Activated T-helper 2 cell treated with anti-CD3 and anti-CD28 coated beads, Interferon-gamma antibody, Interleukin-2, Interleukin-4, amounts not matched to agents 10 μg/mL and 5 μg/mL and 100 μg/mL, durations not matched to agents 14 hours and 24 hours and 36 hours (primary cell): ENCODE measurements at places on chromosomes 1 and 21. TPM values are rescaled to one million over a fixed set of nuclear protein-coding genes. Genes with fewer than 3 reads are reported as not detected.
A peak's percentile ranks its signal among the peaks of the same experiment; 100 is the strongest.

Gene LRRN2
- not detected in 2 replicates for total RNA-seq

Gene PCBP3
- 6.9 and 8.2 TPM in 2 replicates for total RNA-seq

Gene RIPK4
- total RNA-seq = not detected in 2 replicates

Gene ANGPTL1
- not detected in 2 replicates for total RNA-seq

Gene DMRTA2
- not detected in 2 replicates for total RNA-seq

GRCh38 chr1:5597991-5598823 is 394.0 kb downstream of the NPHP4 start:
- H3K27me3 ChIP-seq = no peaks in the 10 kb centered on the region
- H3K27ac ChIP-seq = no peak overlapping the region
- no peak overlapping the region for H3K4me3 ChIP-seq

DNA sequence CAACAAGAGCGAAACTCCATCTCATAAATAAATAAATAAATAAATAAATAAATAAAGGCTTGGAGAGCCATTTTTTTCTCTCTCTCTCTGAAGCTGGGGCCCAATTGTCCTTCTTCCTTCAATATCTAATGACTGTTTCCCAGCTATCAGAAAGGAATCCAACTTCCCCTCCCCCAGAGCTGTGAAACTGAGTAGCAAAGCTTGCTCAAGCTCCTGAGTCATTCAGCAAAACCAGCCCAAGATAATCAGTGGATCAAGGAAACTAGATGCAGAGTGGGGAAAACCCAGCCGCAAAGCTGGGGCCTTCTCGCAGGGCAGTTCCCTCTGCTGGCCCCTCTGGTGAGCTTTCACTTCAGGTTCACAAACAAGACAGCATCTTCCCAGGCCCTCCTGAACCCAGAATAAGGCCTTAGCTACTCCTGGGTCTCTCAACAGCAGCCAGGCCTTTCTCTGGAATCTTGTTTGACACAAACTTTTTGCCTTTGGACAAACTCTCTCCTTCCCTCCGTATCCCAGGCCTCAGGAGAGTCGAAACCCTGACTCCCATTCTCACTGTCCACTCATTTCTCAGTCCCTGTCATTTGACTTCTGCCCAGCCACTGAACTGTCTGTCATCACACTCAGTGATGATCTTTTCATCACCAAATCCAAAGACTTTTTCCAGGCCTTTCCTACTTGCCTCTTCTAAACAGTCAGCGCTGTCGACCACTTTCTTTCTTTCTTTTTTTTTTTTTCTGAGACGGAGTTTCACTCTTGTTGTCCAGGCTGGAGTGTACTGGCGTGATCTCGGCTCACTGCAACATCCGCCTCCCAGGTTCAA is 18.0 kb upstream of the PTP4A2 start:
- peaks cover 67% of the 10 kb centered on the region for H3K4me1 ChIP-seq
- H3K27me3 ChIP-seq = no peaks in the 10 kb centered on the region
- no peaks in the 10 kb centered on the region for H3K36me3 ChIP-seq
- H3K4me3 ChIP-seq = peak overlapping the region; percentile 32
- H3K27ac ChIP-seq = peak overlapping the region; percentile 90

GRCh38 chr1:220997791-220998190 is 118.5 kb downstream of the HLX start:
- no peaks in the 10 kb centered on the region for H3K27me3 ChIP-seq
- H3K36me3 ChIP-seq = no peaks in the 10 kb centered on the region
- no peak for DNase-seq
- H3K27ac ChIP-seq = no peak overlapping the region

DNA sequence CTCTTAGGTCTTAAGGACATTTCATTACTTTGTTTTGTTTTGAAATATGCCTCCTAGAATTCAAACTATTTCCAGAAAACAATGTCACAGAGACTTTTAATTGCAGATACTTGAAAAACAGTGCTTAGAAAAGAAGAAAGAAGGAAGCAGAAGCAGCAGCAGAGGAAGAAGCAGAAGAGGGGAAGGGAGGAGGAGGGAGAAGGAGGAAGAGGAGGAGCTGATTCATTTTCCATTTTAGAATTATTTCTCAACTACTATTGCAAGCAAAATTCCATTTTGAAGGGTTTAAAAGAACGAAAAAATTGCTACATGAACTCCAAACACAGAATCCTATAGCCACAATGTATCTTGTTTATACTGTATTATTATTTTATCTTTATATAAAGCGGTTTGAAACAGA is 13.9 kb downstream of the RC3H1 start:
- no peaks in the 10 kb centered on the region for H3K27me3 ChIP-seq
- peaks cover 20% of the 10 kb centered on the region for H3K4me1 ChIP-seq
- peaks cover 49% of the 10 kb centered on the region for H3K36me3 ChIP-seq
- H3K27ac ChIP-seq = no peak overlapping the region
- DNase-seq = no peak
- no peak overlapping the region for H3K4me3 ChIP-seq

- no peaks in the 10 kb centered on the region for H3K4me1 ChIP-seq
- no peak overlapping the region for H3K27ac ChIP-seq
These were observed 40.8 kb downstream of the GLUL start for GRCh38 chr1:182350839-182351238.

DNA sequence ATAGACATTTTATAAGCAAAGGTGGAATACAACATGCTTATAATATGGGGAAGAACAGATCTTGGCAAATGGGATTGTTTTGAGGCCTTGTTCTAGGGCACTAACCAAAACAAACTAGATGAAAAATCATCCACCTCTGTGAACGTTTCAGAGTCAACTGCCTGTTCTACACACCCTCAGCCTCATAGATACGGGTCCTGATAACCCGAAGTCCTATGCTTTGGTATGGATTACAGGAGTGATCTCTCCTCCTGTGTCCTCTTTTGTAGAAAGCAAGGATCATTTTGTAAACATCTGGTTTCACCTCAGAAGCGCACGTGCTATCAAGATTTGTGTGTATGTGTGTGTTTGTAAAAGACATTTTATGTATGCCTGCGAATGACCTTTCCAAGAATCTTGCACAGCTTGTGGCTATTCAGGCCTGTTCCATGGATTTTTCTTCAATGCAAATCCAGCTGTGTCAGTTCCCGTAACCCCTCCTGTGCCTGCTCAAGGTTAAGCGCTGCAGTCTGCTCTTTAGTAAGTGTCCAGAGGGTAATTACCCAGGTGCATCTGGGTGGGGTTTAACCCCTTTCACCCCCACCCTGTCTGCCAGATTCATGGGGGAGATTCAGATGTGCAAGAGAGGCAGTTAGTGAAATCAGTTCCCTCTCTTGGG is 132.4 kb downstream of the ROR1 start:
- no peak overlapping the region for H3K4me3 ChIP-seq
- H3K36me3 ChIP-seq = no peaks in the 10 kb centered on the region
- no peak for DNase-seq
- H3K27me3 ChIP-seq = no peaks in the 10 kb centered on the region
- no peaks in the 10 kb centered on the region for H3K4me1 ChIP-seq

GRCh38 chr1:235972311-235972689 is 92.6 kb downstream of the NID1 start:
- no peak for DNase-seq
- H3K36me3 ChIP-seq = no peaks in the 10 kb centered on the region
- peak overlapping the region; percentile 79 for H3K27ac ChIP-seq

- peaks cover 26% of the 10 kb centered on the region for H3K4me1 ChIP-seq
- peaks cover 16% of the 10 kb centered on the region for H3K36me3 ChIP-seq
- no peak overlapping the region for H3K4me3 ChIP-seq
- DNase-seq = no peak
- H3K27ac ChIP-seq = no peak overlapping the region
- no peaks in the 10 kb centered on the region for H3K27me3 ChIP-seq
These were observed 47.6 kb downstream of the RPL5 start for GRCh38 chr1:92879316-92879968.

DNA sequence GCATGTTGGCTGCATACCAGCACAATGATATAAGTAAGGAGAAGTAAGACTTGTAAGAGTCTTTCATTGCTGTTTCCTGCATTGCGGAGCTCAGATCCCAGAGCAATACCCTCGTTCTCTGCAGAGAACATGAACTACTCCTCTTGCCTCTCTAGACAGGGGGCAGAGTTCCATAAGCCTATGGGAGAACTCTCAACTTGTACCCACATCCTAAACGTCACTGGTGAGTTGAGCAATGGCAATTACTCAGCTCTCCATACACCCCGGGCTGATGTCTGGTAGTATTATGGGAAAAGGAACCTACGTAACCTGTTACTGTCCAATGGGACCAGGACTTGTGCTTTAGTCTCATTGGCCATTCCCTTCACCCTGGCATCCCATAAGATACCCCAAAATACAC is 27.3 kb upstream of the ZNF496 start:
- H3K27ac ChIP-seq = no peak overlapping the region
- H3K36me3 ChIP-seq = no peaks in the 10 kb centered on the region
- H3K27me3 ChIP-seq = peaks cover 11% of the 10 kb centered on the region
- no peak for DNase-seq
- H3K4me3 ChIP-seq = no peak overlapping the region

DNA sequence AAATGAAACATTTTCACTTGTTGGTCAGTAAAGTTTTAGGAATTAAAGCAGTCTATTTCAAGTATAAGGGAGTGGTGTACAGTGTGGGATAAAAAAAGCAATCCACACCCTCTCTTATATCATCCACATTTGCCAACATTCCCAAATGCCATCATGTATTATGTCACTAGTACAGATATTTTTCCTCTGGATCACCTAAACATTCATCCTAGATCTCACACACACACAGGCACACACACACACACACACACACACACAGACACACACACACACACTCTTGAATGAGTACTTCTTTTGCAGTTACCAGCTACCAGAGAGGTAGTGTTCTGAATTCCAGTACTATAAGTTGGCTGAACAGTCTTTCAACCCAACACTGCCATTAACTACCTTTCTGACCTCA is 1369.1 kb upstream of the ADGRL4 start:
- DNase-seq = no peak
- H3K4me1 ChIP-seq = no peaks in the 10 kb centered on the region
- no peaks in the 10 kb centered on the region for H3K36me3 ChIP-seq
- H3K27ac ChIP-seq = no peak overlapping the region
- no peak overlapping the region for H3K4me3 ChIP-seq
